ENCODE measurements at places on chromosomes 6 and 20. TPM values are rescaled to one million over a fixed set of nuclear protein-coding genes. Genes with fewer than 3 reads are reported as not detected.

The DDX43 gene
- polyA plus RNA-seq = 0.40 TPM

The FRK gene
- polyA plus RNA-seq = 5.8 TPM

The GRM1 gene
- 0.18 TPM for polyA plus RNA-seq

The FOXA2 gene
- not detected for polyA plus RNA-seq

The RHAG gene
- polyA plus RNA-seq = 0.96 TPM

The KCNK16 gene
- not detected for polyA plus RNA-seq

The MAP3K4 gene
- 53.4 TPM for polyA plus RNA-seq

The SEMG2 gene
- not detected for polyA plus RNA-seq
